Adipocyte (in vitro differentiated cells): ENCODE measurements at places on chromosomes 5 and 9.

DNA sequence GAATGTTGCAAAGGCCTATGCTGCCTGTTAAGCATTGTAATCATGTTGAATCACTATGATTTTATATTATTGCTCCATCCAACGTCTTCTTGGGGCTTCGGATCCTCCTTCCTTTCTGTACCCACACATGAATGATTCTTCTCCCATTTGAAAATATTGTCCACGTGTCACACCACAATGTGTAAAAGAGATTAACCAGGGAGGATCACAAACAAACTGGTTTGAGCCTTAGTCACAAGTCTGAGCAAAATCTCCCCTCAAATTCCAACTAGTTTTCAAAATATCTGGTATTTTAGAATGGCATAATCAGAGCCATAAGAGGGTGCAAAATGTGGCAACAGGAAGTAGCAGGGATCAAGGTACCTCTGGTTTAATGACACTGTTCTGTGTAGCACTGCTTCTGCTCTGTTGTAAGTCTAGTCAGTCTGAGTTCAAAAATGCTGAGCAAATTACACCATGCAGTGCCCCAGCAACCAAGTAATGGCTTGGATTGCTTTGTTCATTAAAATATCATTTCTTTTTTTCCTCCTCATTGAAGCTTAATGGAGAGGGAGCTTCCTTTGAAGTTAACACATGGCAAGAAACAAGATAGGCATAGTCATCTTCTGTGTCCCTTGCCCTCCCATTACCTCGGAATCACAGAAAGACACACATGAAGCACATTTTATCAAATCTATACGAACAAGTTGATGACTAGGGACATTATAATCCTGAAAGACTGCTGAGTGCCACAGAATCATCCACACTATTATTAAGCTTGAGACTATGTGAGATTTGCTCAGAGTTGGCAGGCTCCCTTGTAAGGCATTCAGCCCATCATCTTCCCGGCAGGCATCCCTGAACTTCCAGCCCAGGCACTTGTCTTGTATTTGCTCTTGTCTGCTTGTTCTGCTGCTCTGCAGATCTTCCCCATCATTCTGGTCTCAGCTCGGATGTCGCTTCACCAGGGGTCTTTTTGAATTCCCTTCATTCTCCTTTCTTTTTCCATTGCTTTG, 102.0 kb upstream of the PRLR start:
- DNase-seq, result no peak

DNA sequence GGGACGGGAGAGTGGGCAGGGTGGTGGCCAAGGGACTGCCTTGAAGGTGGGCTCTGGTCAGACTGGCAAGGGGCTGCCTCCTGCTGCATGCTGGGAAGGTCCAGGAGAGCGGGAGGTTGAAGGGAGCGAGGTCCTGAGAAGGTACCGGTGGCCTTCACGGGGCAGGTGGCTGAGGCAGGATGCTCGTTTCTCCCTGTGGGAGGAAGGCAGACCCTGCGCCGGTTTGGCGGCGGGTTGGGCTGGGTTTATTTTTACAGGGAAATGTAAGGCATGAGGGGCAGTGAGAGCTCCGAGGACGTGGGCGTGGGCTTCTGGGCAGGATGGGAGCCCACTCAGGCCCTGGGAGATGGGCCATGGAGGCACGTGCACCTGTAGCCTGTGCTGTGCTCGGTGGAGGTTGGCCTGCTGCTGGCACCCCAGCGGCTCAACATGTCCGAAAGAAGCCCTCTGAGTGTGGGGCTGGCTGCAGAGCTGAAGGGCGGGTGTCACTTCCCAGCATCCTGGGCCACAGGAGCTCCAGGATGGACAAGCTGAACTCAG, 27.3 kb downstream of the IER5L start:
- DNase-seq, result no peak

DNA sequence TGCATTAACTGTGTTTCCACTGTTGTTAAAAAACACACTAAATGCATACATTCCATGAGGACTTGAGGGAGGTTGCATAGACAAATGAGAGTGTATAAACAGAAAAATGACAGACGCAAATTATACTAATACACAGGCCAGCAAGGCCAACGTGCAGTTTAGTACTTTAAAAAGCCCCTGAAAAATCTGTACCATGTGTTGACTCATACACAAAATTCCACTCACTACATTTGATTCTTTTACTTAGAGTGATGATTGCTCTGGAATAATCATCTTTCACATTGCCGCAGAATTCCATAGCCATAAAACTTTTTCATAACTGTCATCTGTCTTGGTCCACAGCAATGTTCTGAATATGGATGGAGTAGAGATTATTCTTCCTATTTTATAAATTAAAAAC, 215.7 kb downstream of the FAM114A2 start:
- DNase-seq, result no peak

DNA sequence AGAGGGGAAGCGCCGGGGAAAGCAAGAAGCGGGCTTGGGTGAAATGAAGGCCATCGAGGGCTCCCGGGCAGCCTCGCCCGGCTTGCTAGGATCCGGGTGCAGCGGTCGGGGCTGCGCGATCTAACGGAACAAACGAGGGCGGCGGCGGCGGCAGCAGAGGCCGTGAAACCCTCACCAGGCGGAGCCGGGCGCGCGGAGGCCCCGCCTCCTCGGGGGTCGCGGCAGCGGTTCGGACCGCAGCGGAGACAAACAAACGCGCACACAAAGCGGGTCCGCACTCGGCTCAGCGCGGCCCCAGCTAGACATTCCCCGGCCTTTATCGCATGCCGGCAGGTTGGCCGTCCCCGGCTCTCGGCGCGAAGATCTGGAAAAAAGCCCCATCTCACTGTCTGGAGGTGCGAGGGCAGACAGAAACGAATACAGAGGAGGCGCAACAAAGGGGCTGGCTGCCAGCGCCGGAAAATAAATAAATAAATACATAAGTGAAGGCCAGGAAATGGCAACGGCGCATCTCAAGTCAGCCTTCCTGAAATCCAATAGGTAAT, 10.5 kb upstream of the TRIM36 start:
- DNase-seq, result peak; percentile 46

DNA sequence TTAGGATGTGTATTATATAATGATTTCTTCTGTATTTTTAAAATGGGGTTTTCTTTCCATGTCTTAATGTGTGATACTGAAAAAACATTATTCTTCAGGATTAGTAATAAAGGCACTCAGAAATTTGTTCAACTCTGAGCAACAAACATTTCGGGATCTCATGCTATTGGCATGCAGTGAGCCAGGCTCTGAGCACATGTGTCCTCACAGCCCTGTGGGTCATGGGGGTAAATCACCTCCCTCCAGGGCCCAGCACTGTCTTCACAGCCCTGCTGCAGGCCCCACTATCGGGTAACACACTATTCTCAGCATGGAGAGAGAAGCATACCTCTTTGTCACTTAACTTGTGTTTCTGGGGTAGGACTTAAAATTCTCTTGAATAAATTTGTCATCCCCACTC, 14.0 kb downstream of the TMEM174 start:
- DNase-seq, result peak; percentile 38

- no peak for DNase-seq
Observed at GRCh38 chr9:136920069-136920468, 24.5 kb downstream of the FBXW5 start.

- DNase-seq, result peak; percentile 79
Observed at GRCh38 chr9:81558091-81558830, 131.1 kb downstream of the TLE1 start.
